ENCODE measurements at places on chromosomes 11 and 22.

- no peak for DNase-seq
Measured at GRCh38 chr11:19200410-19201201, 1.2 kb downstream of the CSRP3 start.

GRCh38 chr11:86488553-86488952, 113.9 kb downstream of the CCDC81 start:
- DNase-seq: no peak

GRCh38 chr11:134380785-134381184, 31.3 kb downstream of the B3GAT1 start:
- DNase-seq: no peak

DNA sequence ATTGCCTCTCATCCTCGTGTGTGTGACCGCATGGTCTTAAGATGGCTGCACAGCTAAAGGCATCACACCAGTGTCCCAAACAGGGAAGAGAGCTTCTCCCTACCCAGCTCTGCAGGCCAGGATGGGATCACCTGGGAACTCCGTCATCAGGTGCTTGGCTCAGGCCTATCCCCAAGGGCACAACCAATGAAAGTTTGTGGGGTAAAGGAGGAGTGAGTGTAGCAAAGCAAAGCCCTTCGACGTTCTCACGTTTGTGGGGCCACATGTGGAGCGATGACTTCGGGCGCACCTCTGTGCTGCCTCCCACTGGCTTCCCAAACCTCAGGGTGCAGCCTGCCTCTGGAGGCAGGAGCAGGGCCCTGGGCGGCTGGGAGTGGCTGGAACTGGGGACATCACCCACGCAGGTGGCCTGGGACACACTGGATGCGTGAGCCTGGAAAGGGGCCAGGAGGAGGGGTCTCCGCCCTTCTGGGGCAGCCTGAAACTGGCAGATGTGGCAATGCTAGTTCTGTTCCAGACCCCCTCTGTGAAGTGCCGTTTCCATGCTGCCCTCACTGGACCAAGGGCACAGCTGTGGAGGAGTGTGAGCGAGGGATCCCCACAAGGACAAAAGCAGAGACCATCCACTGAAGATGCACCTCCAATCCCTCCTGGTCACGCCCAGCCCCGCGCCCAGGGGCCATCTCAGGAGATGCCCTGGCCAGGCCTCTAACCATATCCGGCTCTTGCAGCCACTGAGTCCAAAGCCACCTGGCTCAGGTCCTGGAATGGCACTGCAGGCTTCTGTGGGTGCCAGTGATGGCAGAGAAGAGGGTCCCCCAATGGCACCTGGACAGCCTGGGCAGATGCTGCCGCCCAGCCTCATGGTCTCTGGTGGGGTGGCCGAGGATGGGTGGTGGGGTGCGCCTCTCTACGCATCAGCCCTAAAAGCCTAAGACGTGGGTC, 30.6 kb upstream of the GAL start:
- no peak for DNase-seq

DNA sequence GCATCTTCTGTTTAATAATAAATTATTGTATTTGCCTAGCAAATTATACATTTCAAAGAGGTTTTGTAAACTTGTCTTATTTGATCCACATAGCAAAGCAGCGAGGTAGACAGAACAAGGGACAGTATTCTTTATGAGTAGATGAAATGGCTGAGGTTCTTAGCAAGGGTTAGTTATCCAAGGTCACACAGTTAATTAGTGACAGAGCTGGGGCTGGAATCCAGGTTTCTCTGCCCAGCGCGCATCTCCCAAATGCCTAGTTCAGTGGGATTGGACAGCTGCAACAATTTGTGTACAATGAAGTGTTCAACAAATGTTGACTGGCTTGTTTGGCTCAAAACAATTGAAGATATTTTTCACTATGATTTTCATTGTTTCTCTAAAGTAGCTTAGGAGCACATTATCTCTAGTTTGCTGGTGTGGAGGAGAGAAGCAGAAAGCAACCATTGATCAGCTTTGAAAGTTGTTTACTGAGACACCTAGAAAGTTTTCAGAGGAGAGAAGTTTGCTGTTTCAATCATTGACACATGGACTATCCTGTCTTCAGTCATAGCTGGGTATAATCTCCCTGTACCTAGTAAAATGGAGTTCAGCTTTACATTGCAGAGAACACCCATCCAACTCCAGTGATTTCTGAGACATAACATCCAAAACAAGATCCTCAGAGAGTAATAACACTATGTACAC, 270.6 kb downstream of the FAT3 start:
- DNase-seq: no peak

DNA sequence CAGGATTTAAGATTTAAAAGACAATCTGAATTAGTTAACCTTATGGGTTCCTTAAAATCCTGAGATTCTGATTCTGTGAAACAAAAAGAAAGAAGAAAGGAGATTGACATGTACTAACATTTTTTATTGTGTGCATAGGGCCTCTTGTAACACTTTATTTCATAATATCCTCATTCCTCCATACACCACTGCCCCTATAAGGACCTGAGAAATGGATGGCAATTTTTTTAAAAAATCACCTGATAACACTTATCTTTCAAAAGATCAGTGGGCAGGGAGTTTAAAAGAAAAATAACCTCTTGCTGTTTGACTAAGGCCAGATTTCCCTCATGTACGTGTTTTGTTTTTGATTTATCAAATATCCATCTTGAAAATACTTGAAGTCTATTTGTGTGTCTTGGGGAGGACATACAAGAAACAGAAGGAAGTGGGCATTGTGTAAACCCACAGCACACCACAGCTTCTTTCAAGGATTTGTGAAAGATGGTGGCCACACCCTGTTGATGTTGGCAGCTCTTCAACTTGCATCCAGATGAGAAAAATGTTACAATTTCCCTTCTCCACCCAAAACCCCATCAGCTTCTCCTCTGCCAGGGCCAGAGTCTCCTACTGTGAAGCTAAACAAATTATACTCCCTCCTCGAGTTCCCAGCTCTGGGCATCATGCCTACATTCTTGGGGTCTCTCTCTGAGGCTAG, 35.0 kb upstream of the MPEG1 start:
- DNase-seq: no peak

All from retina (tissue), 1 donor.